GM13977 (cell line): ENCODE measurements at places on chromosomes 1 and 21.

DNA sequence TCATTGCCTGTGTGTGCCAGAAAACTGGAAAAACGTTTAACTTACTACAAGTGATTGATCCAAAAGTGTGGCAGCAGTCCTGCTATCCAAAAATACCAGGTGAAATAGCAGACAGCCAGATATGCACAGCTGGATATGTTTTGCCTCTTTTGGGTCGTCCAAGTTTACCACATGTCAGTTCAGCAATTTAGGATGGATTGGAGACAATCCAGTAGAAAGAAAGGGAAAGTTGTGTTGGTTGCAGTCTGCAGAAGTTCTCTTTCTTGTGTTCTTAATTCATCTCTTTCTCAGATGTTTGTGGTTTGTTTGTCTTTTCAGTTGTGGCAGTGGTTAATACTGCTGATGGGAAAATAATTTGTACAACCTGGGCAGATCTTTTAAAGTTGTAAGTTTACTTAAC, 645.0 kb downstream of the PTPRC start:
- DNase-seq = no peak

GRCh38 chr1:82392513-82392912, 591.8 kb downstream of the ADGRL2 start:
- DNase-seq = no peak

- no peak for DNase-seq
Observed at GRCh38 chr1:202243006-202243405, 49.4 kb downstream of the LGR6 start.

GRCh38 chr1:2412773-2413494, 570 bp upstream of the PEX10 start:
- peak; percentile 84 for DNase-seq

GRCh38 chr1:34645109-34645688, 109.6 kb upstream of the GJB5 start:
- no peak for DNase-seq

GRCh38 chr1:207964195-207964966, 53.5 kb upstream of the CD34 start:
- DNase-seq = no peak

DNA sequence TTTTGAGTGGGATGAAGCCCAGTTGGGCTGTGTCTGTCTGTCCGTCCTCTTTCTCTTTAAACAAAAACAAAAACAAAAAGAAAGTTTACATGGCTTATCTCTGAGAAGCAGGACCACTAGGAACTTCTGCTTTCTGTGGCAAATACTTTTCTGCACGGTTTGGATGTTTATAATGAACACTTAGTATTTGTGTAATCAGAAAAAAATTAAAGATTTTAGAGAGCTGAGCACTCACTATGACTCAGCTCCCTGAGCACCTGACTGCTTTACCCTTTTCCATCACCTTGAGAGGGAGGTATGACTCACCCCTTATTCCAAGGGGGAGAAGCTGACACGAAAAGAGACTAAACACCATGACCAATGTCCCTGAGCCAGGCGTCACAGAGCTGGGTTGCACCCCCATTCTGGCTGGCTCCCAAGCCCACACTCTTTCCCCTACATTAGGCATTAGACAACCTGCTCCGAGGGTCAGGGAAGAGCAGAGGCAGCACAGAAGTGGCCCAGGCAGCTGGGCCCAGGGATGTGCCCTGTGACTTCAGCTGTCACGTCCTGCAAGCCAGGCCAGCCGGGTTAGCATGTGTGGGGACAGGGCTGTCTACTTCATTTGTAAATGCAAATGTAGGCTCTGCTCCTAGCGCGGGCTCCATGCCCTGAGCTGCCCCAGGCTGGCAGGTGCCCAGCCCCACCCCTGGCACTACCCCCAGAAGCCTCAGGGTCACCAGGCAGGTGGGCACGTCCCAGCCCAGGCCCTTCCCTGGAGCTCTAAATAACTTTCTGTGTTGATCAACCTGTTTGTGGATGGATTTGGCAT, 30.4 kb downstream of the RAP1GAP start:
- no peak for DNase-seq

DNA sequence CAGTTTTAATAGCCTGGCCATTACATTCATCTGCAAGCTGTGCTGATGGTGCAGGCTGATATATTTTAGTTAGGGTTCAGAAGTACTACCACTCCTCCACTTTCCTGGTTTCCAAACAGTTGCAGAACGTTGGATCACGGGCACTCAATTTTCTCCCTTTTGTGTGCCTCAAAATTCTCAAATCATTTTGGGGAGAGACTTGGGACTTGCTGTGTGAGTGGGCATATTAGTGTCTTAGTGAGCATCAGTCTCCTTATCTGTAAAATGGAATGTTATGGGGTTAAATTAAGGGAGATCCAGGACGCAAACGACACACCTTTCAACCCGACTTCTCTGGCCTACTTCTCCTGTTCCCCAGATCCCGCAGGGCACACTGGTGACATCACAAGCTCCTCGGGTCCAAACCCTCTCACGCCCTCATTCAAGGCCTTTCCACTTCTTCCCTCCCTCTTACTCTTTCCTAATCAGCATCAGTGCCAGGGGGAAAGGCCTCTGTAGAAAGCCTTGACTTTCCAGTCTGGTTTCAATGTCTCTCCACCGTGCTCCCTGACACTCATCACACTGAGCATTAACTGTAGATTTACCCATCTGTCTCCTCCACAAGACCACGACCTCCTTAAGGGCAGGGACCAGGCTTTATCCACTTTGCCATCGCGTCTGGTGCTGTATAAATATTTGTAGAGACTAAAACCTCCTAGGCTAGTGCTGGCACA, 1.2 kb downstream of the PIGP start:
- DNase-seq = peak; percentile 13

DNA sequence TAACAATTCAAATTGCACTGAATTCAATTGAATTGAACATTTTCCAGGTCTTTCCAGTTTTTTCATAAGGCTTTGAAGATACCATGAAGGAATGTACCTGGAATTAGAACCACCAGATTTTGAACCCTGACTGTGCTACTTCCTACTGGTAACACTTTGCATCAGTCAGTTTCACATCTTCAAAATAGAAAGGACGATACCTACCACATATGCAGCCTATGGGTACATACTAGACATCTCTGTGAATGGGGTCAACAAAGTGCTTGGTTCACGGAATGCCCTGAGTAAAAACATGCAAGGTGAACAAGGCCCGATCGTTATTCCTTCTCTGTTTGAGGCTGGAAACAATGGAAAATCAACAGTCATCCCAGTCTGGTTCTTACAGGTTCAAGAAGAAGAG, 41.2 kb upstream of the WLS start:
- DNase-seq = no peak

DNA sequence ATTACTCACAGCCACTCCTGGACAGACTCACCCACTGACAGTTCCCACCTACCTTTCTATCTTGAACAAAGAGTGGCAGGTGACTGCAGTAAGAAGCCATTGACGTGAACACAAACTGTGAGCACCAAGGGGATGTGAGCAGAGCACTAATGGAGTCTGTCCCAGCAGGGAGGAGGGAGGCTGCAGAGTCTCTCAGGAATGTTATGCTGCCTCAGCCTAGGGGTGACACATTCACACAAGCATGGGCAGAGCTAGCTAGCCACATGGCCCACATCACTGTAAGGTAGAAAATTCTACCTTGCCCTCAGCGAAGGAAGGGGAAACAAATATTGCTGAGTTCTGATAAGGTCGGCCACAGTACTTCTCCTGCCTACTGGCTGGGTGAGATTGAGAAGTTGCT, 56.8 kb upstream of the PTGFRN start:
- no peak for DNase-seq

- DNase-seq = no peak
Observed at GRCh38 chr1:145983206-145983675, 13.1 kb downstream of the TXNIP start.

- DNase-seq = no peak
Observed at GRCh38 chr1:155181371-155182051, 7.9 kb downstream of the TRIM46 start.

DNA sequence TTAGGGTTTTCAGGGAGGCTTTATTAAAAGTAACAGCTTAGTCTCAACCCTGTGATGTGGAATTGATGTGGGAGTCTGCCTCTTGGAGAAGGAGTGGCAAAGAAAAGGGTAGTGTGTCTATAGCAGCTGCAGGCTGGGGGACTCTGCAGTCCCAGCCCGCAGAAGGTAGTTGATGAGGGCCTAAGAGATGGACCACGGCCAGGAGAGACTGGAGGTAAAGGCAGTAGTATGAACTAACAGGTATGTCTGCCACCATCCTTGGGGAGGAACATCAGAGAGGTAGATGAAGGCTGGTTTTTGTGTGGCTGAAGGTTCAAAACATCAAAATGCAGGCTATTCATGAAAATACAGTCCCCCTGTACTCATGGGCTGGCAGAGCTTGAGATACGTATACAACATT, 112.1 kb downstream of the KCTD3 start:
- no peak for DNase-seq

DNA sequence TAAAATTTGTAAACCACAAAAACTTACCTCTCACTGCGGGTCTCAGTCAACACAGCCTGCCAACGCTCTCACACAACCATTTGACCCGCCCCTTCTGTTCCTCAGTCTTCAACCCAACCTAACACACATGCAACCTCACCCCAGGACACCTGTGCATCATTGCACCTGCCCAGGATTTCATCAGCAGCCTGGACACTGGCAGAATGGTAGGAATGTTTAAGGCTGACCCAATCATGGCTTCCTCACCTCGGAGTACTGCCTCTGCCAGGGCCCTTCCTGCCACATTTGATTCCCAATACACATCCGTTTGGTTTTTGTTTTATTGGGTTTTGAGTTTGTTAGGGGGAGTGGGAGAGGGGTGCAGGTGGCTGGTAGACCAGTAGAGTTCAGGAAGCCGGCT, 40.7 kb downstream of the TOMM20 start:
- no peak for DNase-seq

DNA sequence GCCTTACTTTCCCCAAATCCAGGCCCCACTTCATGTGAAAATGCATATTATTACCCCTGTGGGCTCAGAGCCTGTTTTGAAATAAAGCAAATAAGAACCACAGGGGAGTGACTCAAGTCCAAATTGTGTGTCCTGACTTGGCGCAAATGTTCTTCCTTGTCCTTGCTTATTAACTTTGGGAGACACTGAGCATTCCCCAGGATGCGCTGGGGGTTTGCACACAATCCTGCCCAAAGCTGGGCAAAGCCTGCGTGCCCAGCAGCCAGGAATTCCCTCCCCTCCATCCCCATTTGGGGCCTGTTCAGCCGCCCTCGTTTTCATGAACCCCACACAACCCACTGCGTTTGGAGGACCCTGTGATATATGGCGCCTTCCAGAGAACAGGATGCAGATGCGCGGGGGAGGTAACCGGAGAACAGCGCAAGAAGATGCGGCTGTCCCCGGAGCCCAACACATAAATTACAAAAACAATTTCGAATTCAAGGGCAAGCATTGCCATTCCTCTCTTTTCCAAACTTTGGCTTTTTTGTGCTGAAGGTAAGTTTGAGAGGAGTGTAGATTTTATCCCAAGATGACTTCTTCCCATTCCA, 42.4 kb upstream of the CLDN14 start:
- DNase-seq = no peak

DNA sequence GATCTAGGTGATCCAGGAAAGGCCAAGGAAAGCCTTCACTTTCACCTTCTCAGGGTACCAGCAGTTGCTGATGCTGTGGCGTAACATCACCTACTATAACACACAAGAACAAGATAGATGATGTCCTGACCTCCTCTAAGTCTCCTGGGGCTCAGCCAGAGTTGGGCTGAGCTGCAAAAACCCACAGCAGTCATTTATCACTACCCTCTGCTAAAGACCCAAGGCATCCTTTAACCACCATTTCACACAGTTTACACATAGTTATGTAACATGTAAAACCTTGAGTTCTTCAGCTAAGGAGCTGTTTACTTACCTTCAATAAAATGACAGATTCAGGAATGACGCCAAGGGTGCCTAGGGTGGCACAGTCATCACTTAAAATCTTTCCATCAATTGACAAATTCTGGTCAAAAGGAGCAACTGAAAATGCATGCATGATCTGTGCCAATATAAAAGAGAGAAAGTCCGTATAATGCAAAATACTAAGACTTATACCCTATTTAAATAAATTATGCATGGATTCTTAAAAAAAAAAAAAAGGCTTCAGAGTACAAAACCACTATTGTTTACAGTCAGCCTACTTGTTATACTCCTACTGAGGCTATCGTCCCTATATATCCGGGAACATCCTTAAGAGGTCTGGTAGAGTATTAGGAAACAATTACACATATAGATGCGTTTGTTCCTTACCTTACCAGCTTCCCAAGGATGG, 20.7 kb upstream of the RAP1GAP start:
- no peak for DNase-seq

GRCh38 chr1:180926164-180926981, 13.7 kb downstream of the KIAA1614 start:
- DNase-seq = no peak
